ENCODE measurements at places on chromosomes 4 and X. TPM values are rescaled to one million over a fixed set of nuclear protein-coding genes. Genes with fewer than 3 reads are reported as not detected.

GRCh38 chr4:54657551-54658251 is at the start of gene KIT:
Gene KIT (plus strand): TSS chr4:54657957. CDS start chr4:54658015, 58 bp downstream.
- DNase-seq: peak; percentile 68

Gene IL2
- polyA plus RNA-seq: not detected

Gene PDCL2
- polyA plus RNA-seq: not detected

DNA sequence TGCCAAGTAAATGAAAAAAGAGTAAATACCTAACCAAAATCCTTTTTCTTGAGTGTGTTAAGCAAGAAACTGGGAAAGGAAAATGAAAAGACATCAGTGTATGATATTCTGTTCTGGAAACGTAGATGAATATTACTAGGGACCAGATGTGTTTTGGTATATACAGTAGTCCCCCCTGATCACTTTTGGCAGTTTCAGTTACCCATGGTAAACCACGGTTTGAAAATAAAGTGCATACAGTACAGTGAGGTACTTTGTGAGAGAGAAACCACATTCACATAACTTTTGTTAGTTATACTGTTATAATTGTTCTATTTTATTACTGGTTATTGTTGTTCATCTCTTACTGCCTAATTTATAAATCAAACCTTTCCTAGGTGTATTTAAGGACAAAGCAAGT is 250.9 kb downstream of the TENM3 start:
- DNase-seq: no peak

- no peak for DNase-seq
Observed at GRCh38 chr4:147809211-147809610, 77.3 kb downstream of the ARHGAP10 start.

Gene OTUD4
- polyA plus RNA-seq: 42.0 TPM

DNA sequence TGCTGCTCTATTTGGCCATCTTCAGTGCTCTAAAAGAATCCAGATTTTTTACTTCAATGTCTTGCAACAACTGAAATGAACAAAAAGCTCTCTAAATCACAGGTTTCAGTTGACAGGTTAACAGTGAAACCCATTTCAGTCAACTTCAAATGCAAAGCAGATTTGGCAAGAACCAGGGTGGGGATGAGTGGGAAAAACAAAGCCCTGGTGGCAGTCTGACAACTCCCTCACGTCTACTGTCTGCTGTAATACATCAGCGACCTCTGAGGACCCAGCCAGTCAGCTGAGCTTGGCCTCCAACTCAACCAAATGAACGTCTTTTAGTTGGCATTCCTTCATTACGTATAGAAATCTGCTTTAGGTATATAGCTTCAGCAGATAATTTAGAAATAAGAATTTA is 95.8 kb downstream of the COL25A1 start:
- DNase-seq: no peak

- DNase-seq: no peak
Observed at GRCh38 chr4:152825336-152825735, 45.6 kb downstream of the ARFIP1 start.

GRCh38 chrX:105610411-105610810 is 211.9 kb upstream of the NRK start:
- DNase-seq: no peak

Gene BEX5
- polyA plus RNA-seq: 11.6 TPM

Gene GPRIN3
- polyA plus RNA-seq: 8.3 TPM

GRCh38 chr4:56460085-56460484 is 7.3 kb upstream of the SRP72 start:
- no peak for DNase-seq

- DNase-seq: no peak
Observed at GRCh38 chr4:1328267-1329155, 18.5 kb upstream of the UVSSA start.

- no peak for DNase-seq
Observed at GRCh38 chr4:145498430-145498829, 16.8 kb downstream of the SMAD1 start.

Gene CTAG2
- polyA plus RNA-seq: not detected

DNA sequence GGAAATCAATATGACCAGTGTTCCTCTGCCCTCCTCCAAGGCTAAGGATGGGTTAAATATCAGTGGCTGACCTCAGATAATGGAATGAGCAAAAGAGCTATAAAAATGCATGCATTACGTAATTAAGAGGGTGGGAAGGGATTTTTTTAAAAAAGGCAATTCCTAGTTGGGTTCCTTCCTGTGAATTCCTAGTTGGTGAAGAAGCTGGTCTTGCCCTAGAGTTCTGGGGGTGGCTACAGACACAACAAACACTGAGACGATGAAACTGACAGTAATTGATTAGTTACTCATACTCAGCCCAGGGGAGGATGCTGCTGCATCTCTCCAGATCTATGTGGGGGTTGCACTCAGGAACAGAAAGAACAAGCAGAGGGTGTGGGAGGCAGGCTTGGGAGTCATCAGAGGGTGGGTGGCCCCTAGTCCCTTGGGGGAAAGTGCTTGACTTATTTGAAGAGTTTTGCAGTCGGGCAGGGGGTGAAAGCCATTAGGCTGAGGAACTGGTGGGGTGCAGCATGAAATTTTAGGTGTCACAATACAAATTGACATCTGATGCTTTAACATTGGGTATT is 662.0 kb upstream of the FRG1 start:
- DNase-seq: no peak

GRCh38 chr4:184444215-184444952 is 30.0 kb downstream of the IRF2 start:
- DNase-seq: no peak

DNA sequence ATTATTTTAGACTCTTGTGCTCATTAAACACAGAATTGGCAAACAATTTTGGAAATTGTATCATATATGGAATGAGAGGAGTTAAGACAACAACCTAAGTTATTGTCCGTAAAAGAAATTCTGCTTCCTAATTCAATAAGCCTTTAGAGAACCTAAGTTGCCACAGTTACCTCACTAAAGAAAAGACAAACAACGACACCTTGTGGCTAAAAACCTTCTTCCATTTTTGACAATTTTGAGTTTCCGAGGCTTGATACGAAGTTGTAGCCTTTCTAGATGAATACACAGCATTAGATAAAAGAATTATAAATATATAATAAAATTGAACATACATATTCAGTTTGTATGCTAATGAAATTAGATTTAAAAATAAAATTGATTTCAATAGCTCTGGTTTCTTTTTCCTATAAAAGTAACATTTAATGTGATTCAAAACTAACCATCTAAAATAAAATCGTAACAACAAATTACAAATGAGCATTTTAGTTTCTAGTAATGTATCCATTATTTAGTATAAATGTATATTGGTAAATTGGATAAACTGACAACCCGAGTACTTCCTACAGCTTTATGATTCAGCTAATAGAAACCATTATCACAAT is 275.1 kb downstream of the GPM6A start:
- DNase-seq: peak; percentile 20

Gene EXOC1L
- not detected for polyA plus RNA-seq

GRCh38 chr4:106316773-106317409 is 541 bp downstream of the AIMP1 start:
- peak; percentile 4 for DNase-seq

- no peak for DNase-seq
Observed at GRCh38 chrX:16664074-16664473, 14.1 kb downstream of the S100G start.

Gene CPLX1
- 4.0 TPM for polyA plus RNA-seq

DNA sequence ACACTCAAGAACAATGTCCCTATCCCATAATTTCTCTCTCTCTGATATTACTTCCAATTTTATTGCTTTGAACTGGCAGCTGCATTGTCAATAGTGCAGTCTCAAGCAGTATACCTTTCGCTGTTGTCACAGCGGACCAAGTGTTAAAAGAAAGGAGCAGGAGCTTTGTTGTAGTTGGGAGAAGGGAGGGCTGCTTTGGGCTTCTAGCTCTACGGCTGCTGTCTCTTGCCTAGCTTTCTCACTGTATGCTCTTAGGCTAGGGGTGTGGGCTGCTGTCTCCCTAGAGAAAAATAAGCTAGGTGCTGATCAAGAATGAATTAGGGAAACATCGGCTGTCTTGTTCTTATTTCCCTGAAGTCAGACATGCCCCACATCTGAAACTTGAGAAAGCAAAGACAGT is 52.5 kb downstream of the TRPC5OS start:
- DNase-seq: no peak

DNA sequence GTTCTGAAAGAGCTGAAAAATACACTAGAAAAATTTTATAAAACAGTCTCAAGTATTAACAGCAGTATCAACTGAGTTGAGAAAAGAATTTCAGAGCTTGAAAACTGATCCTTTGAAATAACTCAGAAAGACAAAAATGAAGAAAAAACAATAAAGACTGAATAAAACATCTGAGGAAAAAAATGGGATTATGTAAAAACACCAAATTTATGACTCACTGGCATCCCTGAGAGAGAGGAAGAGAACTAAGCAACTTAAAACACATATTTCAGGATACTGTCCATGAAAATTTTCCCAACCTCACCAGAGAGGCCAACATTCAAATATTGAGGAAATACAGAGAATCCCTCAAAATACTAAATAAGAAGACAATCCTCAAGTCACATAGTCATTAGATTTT is 22.9 kb downstream of the PABPC4L start:
- DNase-seq: no peak

- DNase-seq: no peak
Observed at GRCh38 chr4:27140486-27140885, 279.8 kb downstream of the STIM2 start.

GRCh38 chrX:13093529-13094140 is 49.2 kb upstream of the FAM9C start:
- DNase-seq: no peak

Data from renal cortex interstitium (tissue), 15 donors.